ENCODE measurements at places on chromosomes 6 and 20. TPM values are rescaled to one million over a fixed set of nuclear protein-coding genes. Genes with fewer than 3 reads are reported as not detected.

The KCNQ5 gene
- 2.5 TPM for total RNA-seq

The TNXB gene
- 0.38 TPM for total RNA-seq

The AGPAT4 gene
- 8.6 TPM for total RNA-seq

The CCDC170 gene
- total RNA-seq: 0.14 TPM

DNA sequence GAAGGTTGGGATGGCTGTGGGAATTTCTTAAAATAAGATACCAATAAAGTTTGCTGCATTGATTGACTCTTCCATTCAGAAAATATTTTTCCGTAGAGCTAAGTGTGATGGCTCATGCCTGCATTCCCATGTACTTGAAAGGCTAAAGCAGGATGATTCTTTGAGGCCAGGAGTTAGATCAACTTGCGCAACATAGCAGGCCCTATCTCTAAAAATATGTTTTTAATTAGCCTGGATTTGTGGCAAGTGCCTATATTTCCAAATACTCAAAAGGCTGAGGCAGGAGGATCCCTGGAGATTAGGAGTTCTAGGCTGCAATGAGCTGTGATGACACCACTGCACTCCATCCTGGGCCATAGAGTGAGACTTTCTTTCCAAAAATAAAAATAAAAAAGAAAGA, 431.2 kb upstream of the PTCHD4 start:
- DNase-seq: no peak

- no peak for DNase-seq
These were observed 61.1 kb upstream of the CCN6 start for GRCh38 chr6:111992851-111993250.

- DNase-seq: peak; percentile 1
These were observed 99.4 kb downstream of the BFSP1 start for GRCh38 chr20:17431621-17432364.

DNA sequence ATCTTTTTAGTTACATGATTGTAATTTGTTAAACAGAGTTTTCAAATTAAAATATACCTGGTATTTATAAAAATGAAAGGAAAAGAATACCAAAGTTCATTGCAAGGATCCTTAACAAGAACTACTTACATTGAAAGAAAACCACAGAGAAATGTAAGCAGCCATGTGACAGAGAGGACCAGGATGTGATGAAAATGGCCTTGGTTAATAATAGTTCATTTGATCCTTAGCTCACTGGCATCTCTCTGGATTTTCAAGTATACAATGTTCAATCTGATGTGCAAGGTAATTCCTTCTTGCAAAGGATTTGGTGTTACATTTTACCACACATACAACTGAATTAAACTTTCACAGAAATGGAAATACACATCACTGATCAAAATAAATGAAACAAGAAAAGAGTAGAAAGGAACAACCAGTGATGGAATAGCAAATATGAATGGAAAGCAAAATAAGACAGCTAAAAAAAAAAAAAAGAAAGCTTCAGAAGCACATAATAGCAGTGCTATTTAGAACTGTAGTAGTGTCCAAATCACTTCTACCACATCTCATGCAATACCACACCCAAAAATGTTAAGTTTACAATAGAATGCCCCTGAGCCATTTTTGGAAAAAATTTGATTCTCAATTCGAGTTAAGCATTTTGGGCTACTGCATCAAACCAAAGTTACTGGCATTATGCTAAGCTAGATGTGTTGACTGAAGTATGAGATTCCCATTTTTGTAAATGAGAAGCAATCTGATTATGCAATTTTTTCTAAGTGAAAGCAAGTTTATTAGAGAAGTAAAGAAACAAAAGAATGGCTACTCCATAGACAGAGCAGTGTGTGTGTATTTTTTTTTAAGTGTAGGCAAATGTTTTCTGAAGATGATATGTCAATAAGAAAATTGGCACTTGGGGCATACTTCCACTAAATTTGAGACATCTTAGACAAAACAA, 22.6 kb upstream of the HLA-A start:
- no peak for DNase-seq

- DNase-seq: no peak
These were observed 10.9 kb downstream of the HIVEP1 start for GRCh38 chr6:12022953-12023388.

DNA sequence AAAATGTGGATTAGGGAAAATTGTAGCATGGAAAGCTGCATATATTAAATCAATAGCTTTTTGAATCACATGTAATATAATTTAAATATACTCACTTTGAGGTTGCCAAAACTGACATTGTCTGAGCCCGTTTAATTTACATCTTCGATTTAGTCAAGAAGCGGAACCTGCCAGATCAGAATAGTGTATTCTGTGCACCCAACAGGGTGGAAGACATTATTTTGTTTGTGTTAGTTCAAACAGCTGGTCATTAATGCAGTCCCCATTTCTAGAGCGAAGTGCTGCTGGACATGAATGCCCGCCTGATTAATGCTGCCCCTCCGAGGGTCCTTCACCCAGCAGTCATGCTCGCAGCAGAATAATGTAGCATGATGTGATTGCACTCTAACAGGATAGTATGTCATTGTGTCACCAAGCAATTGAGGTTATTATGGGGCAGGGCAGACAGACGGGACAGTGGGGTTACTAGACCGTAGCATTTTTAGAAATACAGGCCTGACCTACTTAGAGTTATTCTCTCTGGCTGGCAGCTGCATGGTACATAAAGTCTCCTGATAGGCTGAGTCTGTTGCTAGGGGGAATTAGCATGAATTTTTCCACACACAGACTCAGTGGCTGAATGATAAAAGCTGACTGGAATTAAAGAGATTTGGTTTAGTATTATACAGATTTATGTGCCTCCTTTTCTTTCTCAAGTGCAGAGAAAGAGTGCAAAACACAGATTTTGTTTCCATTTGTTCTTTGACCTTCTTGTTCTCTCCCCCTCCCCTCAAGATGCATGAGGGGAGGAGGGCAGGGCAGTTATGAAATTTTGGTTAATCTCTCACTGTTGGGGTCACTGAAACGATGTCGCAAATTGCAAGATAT, 147.1 kb downstream of the PRL start:
- peak; percentile 54 for DNase-seq

DNA sequence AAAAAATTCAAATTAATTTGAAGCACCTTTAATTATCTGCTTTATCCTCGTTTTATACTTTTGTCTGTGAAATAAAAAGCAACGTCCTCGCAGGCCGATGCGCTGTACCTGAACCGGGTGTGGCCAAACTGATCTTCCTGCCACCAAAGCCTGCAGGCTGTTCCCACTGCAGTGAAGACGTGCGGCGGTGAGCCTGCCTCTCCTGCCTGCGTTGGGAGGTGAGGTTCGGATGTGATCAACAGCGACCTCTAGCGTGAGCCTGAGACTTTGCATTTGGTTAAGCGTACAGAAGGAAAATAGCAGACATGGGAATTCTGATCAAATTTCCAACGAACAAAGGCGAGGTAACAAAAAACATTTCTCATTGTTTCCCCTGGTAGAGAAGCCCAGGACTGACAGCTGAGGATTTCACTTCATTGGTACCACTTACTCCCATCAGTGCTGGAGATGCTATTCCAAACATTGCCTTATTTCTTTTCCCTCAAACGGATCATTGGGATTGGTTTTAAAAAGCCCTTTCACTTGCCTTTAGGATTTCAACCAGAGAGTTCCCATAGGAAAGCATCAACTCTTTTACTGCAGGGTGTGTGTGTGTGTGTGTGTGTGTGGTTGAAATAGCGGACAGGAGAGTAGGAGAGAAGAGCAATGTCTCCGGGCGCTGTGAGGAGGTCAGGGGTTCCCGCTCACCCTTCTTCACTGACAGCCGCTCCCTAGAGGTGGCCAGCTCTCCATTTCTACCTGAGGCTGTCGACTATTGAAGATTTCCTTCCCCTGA, 56.6 kb upstream of the CCN6 start:
- DNase-seq: no peak

GRCh38 chr6:150932996-150933395, 67.5 kb downstream of the MTHFD1L start:
- no peak for DNase-seq

- DNase-seq: no peak
These were observed 5.4 kb upstream of the SIRPB1 start for GRCh38 chr20:1625083-1625690.

- no peak for DNase-seq
These were observed 50.4 kb downstream of the MAP3K7 start for GRCh38 chr6:90536520-90536919.

GRCh38 chr6:168877821-168878282, 375.8 kb downstream of the THBS2 start:
- no peak for DNase-seq

GRCh38 chr6:26250698-26251044, 114.3 kb upstream of the BTN3A2 start:
- DNase-seq: no peak

DNA sequence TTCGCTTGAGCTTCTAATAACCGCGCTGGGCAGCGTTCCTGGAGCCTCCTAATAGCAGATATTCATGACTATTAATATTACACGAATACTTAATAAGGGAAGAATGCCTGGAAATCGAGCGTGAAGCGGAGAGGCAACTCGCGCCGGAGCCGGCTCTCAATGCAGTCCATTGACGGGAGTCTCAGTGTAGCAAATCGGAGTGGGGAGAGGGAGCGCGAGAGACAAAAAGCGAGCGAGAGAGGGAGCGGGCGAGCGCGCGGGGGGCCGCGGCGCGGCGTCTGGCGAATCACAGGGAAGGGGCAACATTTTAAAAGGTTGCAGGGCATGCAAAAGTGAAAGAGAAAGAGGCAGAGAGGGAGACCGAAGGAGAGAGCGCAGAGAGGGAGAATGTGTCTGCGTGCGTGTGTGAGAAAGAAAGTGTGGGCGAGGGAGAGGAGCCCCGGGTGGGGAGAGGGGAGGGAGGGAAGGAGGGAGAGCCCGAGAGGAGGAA, 2.9 kb downstream of the TFAP2A start:
- DNase-seq: no peak

- no peak for DNase-seq
These were observed 258.0 kb downstream of the HACE1 start for GRCh38 chr6:104601721-104602120.

GRCh38 chr6:27130668-27131428, 116.7 kb upstream of the PRSS16 start:
- DNase-seq: no peak

GRCh38 chr6:145749632-145750031, 14.3 kb upstream of the EPM2A start:
- peak; percentile 10 for DNase-seq

DNA sequence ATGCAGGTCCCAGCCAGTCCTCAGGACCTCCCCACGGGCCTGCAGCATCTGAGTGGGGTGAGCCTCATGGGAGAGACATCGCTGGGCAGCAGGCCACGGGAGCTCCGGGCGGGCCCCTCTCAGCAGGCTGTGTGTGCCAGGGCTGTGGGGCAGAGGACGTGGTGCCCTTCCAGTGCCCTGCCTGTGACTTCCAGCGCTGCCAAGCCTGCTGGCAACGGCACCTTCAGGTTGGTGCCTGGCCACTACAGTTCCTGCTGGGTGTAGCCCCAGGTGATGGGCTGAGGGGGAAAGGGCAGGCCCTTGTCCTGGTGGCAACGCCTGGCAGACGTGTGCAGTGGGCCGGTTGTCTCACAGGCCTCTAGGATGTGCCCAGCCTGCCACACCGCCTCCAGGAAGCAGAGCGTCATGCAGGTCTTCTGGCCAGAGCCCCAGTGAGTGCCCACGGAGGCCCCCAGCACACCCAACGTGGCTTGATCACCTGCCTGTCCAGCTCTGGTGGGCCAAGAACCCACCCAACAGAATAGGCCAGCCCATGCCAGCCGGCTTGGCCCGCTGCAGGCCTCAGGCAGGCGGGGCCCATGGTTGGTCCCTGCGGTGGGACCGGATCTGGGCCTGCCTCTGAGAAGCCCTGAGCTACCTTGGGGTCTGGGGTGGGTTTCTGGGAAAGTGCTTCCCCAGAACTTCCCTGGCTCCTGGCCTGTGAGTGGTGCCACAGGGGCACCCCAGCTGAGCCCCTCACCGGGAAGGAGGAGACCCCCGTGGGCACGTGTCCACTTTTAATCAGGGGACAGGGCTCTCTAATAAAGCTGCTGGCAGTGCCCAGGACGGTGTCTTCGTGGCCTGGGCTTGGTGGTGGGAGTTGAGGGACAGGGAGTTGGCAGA, 787 bp upstream of the TNFRSF6B start:
- DNase-seq: no peak

DNA sequence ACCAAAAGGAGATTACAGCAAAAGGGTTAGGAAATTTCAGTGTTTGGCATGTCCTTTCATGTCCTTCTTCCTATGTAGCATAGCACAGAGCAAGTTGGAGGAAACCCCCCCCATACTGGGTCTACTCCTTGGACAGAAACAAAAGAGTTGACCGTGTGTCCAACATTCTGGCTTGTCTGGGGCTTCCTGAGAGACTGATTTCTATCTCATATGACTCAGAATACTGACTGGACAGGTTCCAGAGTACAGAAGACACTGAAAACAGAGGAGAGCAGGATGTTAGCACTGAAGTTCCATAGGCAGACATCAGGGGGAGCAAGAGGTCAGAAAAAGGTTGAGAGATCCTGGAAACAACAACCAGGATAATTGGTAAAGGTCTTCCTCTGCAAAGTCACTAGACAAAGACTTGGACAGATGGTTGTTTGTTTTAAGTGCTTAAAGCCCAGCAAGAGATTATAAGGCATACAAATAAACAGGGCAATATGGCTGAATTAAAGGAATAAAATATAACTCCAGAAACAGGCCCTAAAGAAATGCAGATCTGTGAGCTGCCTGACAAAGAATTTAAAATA, 48.4 kb downstream of the USP49 start:
- peak; percentile 65 for DNase-seq
